ENCODE measurements at places on chromosomes 4 and X. TPM values are rescaled to one million over a fixed set of nuclear protein-coding genes. Genes with fewer than 3 reads are reported as not detected.

DNA sequence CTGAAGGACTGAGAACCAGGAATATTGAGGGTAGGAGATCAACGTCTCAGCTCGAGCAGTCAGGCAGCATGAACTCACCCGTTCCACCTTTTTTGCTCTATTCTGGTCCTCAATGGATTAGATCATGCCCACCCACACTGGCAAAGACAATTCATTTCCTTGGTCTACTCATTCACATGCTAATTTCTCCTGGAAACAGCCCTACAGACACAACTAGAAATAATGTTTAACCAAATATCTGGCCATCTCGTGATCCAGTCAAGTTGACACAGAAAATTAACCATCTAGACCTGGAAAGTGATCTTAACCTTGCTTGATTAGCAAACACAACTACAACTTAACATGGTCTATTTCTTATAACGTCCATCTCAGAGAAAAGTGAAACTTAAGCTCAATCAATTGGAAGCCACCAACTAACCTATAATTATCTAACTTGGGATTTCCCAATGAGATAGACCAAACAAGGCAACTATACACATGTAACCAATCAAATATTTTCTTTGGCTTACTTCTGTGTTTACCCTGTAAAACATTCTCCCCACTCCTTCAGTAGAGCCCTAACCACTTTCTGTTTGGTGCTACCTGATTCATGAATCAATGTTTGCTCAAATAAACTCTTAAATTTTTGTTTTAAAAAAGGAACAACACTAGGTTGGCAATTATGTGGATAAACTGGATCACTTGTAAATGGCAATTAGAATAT is 69.7 kb upstream of the MAMLD1 start:
- H3K27ac ChIP-seq = no peak overlapping the region
- DNase-seq = no peak
- no peaks in the 10 kb centered on the region for H3K36me3 ChIP-seq
- H3K27me3 ChIP-seq = no peaks in the 10 kb centered on the region
- H3K4me1 ChIP-seq = no peaks in the 10 kb centered on the region
- H3K4me3 ChIP-seq = no peak overlapping the region

DNA sequence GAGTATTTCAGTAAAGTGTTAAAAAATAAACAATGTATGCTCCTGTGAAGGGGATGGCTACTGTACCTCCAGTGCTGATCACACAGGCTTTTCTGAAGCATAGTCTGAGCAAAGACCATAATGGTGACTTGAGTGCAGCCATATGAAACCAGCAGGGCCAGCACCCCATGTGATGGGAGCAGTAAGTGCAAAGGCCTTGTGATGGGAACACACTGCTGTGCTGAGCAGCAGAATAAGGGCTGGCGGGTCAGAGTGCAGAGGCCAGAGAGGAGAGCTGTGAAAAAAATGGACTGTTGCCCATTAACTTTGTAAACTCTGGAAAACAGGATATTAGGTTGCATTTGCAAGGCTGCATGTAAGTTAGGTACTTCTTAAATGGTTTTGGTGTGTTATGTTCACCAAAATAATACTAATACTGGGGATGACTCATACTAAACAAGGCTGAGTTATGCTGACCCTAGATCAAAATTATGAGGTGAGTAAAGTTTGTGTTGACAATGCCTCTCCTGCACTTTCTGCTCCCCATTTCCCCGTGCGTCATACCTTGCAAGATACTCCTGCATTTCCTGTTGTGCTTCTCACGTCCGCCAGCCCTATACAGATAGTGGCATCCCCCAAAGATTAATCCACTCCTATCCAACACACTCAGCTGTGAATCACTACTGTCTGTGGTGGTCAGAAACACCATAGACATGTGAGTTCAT is 67.0 kb upstream of the FAM9A start:
- no peaks in the 10 kb centered on the region for H3K36me3 ChIP-seq
- no peaks in the 10 kb centered on the region for H3K27me3 ChIP-seq
- no peak overlapping the region for H3K27ac ChIP-seq

- H3K36me3 ChIP-seq = no peaks in the 10 kb centered on the region
- DNase-seq = no peak
- H3K4me3 ChIP-seq = peak overlapping the region; percentile 57
- peaks cover 14% of the 10 kb centered on the region for H3K4me1 ChIP-seq
Measured at GRCh38 chrX:136780241-136780640, 491 bp downstream of the ARHGEF6 start.

The REPS2 gene
- 7.6 TPM for total RNA-seq

The REELD1 gene
- not detected for total RNA-seq

GRCh38 chrX:76398970-76399369 is 28.5 kb upstream of the MAGEE1 start:
- no peak overlapping the region for H3K4me3 ChIP-seq
- H3K4me1 ChIP-seq = no peaks in the 10 kb centered on the region

DNA sequence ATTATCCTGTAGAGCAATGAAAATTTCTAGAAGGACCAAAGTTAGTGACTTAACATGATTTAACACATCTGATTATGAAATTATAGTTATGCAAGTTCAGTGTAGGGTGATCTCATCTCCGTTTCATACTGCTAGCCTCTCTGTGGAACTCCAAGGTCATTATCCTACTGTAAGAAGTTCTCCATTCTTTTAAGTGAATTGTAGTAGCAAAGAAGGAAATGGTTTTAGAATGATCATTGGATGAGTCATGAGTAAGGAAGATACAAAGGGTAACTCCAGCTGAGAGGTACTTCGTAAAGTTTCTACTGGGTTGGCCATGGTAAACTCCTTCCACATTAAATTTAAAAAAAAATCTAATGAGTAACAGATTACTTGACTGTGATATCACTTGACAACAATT is 215.0 kb upstream of the GIMD1 start:
- no peak for DNase-seq
- H3K4me3 ChIP-seq = no peak overlapping the region
- no peaks in the 10 kb centered on the region for H3K4me1 ChIP-seq

The CT45A1 gene
- total RNA-seq = not detected

- H3K27ac ChIP-seq = no peak overlapping the region
- no peaks in the 10 kb centered on the region for H3K27me3 ChIP-seq
- H3K36me3 ChIP-seq = no peaks in the 10 kb centered on the region
- no peak overlapping the region for H3K4me3 ChIP-seq
Measured at GRCh38 chr4:186798951-186799659, 75.4 kb upstream of the FAT1 start.

The ATP1B4 gene
- total RNA-seq = 1.8 TPM

The AMBN gene
- total RNA-seq = not detected

The PHKA1 gene
- total RNA-seq = 18.1 TPM
